Activated naive CD4-positive, alpha-beta T cell treated with anti-CD3 and anti-CD28 coated beads, Interleukin-2, amount 50 U/mL, for 16 hours (primary cell): ENCODE measurements at places on chromosomes 2 and 18.
A peak's percentile ranks its signal among the peaks of the same experiment; 100 is the strongest.

DNA sequence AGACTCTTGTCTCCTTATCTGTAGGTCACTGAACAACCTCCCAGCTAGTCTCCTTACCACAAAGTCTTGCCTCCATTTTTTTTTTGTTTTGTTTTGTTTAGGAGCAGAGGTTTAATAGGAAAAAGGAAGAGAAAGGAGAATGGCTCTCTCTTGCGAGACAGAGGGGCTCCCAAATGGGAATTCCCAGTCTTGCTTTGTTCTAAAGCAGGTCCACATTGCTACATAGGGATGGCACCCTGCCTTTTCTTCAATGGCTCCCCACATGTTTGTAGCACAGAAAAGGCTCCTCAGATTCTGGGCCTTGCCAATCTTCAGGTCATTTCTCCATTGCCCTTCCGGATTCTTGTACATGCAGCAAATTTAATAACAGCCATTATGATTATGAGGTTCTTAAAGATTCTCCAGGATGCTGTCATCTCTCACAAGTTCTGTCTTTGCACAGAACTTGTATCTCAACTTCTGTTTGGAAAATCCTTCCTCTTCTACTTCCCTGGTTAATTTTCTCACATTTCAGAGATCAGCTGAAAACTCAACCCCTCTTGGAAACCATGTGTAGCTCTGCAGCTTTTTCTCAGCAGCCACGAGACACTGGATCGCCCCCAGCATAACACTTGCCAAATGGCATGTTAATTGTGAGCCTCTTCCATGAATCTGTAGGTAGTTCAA is 23.6 kb downstream of the IL1F10 start:
- DNase-seq: no peak

DNA sequence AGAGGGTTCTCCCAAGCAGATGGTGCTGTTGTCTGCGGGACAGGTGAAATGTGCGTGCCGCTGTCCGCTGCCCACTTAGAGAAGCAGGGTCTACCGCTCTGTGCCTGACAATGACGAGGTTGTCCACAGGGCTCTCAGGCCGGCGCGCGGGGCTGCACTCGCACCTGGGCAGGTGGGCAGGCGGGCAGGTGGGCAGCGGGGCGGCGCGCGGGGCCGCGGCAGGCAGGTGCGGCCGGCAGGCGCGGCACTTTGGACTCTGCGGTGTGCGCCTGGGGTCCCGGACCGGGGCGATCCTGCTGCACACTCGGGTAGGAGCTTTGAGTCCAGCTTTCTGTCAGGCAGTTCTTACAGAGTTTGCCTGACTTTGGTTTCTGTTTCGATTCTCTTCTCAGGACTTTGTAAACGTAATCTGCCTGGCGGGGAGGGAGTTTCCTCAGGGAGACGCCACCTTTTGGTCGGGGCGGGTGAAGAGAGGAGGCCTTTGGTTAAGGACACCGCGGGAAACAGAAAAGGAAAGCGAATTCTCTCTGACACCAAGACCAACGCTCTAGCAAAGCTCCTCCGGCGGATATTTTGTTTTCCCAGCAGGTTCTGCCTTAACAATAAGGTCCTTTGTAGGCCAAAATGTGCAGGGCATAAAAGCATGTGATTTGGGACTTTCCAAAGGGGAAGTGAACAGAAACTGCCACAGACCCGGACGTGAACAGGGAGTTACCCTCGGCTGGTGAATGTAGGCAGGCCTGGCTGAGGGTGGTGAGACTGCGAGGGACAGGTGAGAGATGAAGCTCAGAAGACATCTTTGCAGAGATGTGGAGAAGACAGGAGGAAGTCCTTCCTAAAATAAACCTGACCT is at the start of gene IFIH1:
IFIH1 (minus strand) TSS at position 357 of the 853 bp plus-strand sequence. CDS start 377 bp downstream, outside the sequence.
- DNase-seq: peak; percentile 71

DNA sequence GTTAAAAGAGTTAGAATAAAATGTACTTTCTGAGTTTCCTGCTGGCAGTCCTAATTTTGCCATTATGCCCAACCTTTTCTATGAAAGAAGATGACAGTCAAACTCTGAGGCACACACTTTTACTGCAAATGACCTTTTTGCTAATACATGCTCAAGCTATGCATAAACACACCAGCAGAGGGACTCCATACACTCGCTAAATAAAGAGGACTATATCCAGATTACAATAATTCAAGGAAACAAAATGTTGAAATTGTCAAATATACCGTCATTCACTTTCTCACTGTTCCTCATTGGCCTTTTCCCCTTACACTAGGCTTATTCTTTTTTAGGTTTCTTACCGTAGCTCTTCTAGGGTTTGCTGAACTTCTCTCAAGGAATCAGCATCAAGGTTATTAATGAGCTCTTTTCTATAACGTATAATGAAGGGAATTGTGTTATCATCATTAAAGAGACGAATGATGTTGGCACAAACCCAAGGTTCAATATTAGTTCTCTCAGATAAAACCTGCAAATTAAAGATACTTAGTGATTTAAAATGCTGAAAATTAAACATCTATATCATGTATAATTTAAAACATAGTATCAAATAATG is 25.7 kb downstream of the SRBD1 start:
- no peak for DNase-seq

DNA sequence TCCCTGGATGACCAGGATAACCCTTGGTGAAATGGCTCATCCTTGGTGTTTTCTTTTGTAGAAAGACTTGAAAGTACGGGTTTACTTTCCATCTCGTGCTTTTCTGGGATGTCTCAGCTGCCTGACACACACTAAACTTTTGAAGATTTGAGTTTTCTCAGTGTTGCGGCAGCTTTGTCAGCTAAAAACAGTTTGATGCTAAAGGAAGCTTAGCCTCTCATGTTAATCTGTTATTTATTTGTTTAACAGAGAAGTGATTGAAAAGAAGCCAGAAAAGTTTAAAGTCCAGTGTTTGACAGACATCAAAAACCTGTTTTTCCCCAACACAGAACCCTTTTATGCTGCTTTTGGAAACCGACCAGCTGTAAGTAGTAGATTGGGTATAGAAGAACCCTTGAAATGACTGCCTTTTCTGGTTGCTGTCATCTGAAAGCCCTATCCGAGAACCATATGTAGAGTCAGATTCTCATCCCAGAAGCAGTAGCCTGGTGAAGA is 72.8 kb downstream of the LPIN1 start:
- no peak for DNase-seq

- DNase-seq: no peak
Observed at GRCh38 chr18:59606193-59607077, 90.8 kb downstream of the CCBE1 start.

DNA sequence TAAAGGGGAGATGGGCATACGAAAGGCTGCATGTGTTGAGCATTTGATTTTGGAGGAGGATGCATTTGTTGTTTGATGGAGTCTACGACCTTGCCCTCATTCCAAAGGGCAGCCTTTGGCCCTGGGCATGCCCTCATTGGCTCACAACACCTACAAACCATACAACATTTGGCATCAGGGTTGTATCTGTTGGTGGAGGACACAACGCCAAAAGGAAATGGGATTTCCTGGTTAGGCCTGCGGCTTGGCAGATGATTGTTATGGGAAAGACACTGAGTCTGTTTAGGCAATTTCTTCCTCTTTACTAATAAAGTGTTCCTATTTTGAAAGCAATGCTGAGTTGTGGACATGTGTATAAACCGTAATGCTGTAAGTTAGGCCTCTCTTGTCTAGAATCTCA is 246.9 kb downstream of the LDLRAD4 start:
- no peak for DNase-seq

GRCh38 chr18:3360211-3360610 is 89.8 kb upstream of the TGIF1 start:
- no peak for DNase-seq

GRCh38 chr18:68676913-68677312 is 38.0 kb downstream of the TMX3 start:
- no peak for DNase-seq

DNA sequence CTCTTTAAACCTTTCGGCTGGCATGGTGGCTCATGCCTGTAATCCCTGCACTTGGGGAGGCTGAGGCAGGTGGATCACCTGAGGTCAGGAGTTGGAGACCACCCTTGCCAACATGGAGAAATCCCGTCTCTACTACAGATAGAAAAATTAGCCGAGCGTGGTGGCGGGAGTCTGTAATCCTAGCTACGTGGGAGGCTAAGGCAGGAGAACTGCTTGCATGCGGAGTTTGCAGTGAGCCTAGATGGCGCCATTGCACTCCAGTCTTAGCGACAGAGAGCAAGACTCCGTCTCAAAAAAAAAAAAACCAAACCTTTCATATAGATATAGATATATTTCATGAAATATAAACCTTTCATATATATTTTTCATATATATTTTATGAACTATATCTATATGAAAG is 864.7 kb downstream of the TRIB2 start:
- DNase-seq: no peak

GRCh38 chr2:151165105-151165684 is 96.5 kb downstream of the RBM43 start:
- DNase-seq: no peak

GRCh38 chr2:73253400-73253799 is 19.3 kb downstream of the CCT7 start:
- no peak for DNase-seq

DNA sequence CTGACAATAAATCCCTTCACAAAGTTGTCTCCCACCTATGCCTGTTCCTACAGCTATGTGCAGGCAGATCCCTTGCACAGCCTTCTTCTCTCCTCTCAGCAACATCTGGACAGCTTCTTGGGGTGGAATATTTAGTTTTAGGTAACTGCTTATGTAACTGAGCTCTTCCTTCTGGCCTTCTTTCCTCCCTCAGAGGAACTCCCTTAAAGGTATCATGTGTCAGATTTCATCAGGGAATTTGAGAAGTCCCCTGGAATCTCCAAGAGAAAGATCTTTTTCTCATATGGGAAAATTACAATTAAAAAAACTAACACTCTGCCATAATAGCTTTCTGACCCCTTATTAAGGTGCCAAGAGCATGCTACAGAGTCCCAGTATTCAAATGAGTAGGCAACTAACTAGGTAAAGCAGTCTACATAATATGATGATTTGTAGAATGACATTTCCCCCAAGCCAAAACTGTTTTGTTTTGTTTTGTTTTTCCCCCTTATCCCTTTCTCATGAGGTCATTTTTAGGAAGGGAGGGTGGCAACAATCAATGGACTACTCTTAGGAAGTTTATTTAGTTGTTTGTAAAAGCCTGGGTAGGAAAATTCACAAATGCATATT is 2.4 kb downstream of the TMEM200C start:
- DNase-seq: no peak

- DNase-seq: no peak
Observed at GRCh38 chr2:25333981-25334380, 7.7 kb downstream of the DNMT3A start.

DNA sequence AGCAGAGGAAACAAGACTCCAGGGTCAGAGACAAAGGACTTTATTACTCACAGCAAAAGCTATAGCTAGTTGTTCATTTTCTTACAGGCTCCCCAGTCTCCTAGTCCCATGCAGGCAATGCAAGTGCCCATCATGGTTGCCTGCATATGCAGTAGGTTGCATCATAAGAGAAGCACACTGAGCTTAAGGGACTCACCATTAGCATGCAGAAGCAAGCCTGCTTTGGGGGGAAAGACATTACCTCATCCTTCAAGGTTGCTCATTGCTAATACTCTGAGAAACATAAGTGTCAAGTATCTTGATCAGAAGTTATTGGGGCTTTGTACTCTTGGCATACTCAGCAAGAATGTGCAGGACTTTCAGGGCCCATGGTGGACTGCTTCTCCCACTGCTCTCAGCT is 114.6 kb upstream of the CCDC68 start:
- no peak for DNase-seq

- no peak for DNase-seq
Observed at GRCh38 chr18:73668051-73668450, 479.6 kb downstream of the FBXO15 start.

- no peak for DNase-seq
Observed at GRCh38 chr2:147714582-147714981, 130.2 kb upstream of the ACVR2A start.

DNA sequence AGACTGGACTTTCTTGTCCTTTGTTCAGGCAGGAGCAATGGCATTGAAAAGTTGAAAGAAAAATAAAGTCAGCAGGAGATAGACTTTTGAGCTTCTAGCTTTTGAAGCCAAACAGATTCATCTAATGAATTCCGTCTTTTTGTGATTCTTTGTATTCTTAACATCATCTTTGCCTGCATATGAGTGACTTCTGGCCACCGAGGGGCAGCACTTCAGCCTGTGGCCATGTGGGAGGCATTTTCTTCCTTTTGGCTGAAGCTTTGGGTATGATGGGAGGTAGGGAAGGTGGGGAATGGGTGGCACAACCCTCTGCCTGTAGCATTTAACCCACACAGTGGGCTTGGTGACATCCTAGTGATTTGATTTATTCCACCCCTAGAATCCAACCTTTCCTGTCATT is 220.6 kb downstream of the SETBP1 start:
- no peak for DNase-seq

DNA sequence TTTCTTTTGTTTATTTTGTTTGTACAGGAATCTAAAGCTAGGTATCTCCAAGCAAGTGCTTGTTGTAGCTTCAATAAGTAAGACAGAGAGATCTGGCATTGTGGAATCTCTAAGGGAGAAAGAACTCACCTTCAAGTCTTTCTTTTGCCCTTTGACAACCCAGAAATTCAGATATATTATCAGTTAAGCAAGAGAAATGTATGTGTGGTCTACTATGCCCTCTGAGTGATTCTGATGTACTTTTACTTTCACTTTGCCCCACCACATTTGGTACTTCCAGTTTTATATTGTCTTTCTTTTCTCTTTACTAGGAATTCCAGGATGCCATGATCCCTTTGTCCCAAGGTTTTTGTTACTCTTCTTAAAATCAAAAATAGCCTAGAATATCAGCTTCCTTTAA is 259.6 kb upstream of the PIK3C3 start:
- DNase-seq: no peak

GRCh38 chr2:10059016-10059351 is 15.6 kb downstream of the KLF11 start:
- no peak for DNase-seq

- no peak for DNase-seq
Observed at GRCh38 chr2:227862227-227862740, 9.1 kb upstream of the DAW1 start.

- peak; percentile 55 for DNase-seq
Observed at GRCh38 chr2:28956415-28956826, 24.7 kb upstream of the TOGARAM2 start.

DNA sequence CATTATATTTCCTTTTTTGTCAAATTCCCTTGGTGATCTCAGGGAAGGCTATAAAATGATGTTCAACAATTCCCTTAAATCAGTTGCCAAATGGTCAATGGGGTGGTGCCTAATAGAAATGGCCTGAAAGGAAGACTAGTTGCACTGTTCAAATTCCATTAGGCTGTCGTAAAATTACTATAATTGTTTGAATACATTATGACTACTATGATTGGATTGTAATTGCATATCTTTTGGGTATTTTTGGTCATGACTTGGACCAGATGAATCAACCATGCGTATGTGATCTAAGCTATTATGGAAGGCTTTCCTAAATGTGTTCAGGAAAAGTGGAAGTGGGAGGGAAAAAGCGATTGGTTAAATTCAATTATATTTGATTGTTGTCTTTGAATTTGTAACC is 41.3 kb upstream of the KCNE4 start:
- no peak for DNase-seq

DNA sequence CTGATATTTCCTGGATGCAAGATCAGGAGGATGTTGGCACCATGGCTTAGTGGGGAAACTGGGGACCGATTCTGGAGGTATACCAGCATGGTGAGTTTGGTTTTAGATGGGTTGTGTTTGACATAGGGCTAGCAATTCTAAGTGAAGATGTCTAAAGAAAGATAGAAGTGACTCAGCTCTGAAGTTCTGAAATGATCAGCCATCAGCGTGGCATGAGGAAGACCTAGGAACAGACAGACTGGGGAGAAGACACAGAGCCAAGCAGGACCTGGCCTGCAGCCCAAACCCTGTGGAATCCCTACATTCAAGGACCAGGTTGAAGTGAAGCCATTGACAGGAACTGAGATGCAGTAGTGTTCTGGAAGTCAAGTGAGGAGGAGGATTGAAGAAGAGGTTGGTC is 39.8 kb downstream of the HRH4 start:
- no peak for DNase-seq
